ENCODE measurements at places on chromosomes 2 and 18.

DNA sequence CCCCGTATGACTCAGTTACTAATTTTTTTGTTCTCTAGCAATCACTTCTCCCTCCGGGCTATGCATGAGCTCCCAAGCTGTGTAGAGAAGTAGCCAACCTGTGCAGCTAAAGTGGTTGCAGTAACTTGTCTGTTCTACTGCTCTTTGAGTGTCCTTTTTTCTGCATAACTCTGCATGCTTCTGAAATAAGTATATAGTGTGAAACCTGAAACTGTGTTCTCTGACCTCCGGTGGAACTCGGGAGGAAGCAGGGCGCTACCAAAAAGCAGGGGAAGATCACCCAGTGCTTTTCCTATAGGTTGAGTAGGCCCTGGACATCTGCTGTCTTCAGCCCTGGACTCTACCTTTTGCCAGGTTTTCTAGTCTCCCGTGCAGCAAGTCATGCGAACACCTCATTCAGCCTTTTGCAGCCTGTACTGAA lies 47.8 kb downstream of the PHLPP1 start:
- no peak for DNase-seq

GRCh38 chr2:213932-214693 lies 49.7 kb downstream of the SH3YL1 start:
- no peak for DNase-seq

DNA sequence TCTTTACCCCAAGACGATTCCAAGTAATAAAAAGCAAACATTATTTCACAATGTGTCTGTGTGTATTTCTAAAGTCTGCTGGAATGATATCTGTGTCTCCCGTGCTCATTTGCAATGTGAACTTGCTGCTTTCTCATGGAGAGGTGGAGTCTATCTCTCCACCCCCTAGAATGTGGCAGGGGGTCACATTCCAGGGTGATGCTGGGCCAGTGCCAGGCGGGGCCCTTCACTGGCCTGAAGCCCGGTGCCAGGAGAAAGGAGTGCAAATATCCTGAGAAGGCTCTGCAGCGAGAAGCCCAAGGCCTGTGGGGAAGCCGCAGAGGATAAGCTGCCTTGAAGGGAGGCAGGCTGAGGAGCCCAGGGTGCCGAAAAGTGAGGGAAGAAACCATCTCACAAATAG lies 26.8 kb upstream of the LDLRAD4 start:
- no peak for DNase-seq

DNA sequence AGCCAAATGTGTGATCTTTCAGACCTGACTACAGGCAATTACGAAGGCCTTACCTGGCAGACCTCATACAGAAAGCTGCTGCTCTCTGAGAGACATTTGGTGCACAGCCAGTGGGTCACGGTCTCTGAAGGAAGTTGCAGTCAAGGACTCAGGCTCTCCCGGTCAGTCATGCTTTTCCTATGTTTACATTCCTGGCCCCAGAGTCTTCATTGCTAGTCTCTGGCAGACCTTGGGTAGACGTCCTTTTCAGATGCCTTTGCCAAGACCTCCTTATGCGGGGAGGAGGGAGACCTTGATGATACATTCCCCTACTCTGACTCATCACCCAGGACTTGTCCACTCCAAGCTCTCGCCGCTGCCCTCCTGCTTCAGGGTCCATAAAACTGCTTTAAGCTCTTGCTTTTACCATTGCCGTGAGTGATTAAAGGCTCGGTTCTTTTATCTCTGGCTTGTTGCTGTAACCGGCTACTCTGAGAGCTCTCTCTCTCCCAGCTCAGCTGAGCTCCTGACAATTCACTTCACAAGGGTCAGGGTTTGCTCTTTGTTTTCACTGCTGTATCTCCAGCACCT lies 62.0 kb upstream of the SLC35F5 start:
- DNase-seq = peak; percentile 92

- DNase-seq = no peak
Measured at GRCh38 chr2:29024882-29025430, 43.9 kb downstream of the TOGARAM2 start.

- no peak for DNase-seq
Measured at GRCh38 chr2:153005071-153005730, 286.8 kb downstream of the ARL6IP6 start.

All from amniotic stem cell (primary cell).